ENCODE measurements at places on chromosomes 2 and 18. TPM values are rescaled to one million over a fixed set of nuclear protein-coding genes. Genes with fewer than 3 reads are reported as not detected.

GRCh38 chr2:102483086-102483485, 10.1 kb downstream of the SLC9A4 start:
- DNase-seq = no peak

DNA sequence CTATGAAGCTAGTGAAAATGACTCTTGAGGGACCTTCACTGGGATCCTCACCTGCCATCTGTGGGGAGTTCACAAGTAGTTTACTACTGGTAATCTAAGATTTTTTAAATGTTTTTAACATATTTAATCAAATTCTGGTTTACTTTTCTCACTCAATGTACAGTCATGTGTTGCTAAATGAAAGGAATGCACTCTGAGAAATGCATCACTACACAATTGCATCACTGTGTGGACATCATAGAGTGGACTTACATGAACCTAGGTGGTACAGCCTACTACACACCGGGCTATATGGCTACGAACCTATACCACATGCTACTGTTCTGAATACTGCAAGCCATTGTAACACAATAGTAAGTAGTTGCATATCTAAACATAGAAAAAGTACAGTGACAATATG, 528.0 kb downstream of the BCL11A start:
- DNase-seq = no peak

GRCh38 chr18:70195014-70195614, 10.4 kb downstream of the RTTN start:
- no peak for DNase-seq

DNA sequence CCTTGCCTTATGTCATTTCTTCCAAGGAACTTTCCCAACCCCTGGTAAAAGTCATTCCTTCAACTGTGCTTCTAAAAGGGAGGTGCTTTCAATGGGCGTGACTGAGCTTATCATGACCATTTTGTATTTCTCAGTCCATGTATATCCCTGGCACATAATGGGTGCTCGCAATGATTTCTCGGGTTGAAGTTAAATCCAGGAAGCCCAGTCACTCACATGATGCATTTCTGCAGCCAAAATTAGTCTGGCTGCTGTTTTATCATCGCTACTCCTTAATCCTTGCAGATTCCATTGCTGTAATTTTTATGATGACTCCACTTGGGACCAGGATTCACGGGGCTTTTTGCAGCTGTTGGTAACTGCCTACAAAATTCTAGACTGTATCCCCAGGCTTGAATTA, 25.9 kb upstream of the RFX8 start:
- DNase-seq = no peak

DNA sequence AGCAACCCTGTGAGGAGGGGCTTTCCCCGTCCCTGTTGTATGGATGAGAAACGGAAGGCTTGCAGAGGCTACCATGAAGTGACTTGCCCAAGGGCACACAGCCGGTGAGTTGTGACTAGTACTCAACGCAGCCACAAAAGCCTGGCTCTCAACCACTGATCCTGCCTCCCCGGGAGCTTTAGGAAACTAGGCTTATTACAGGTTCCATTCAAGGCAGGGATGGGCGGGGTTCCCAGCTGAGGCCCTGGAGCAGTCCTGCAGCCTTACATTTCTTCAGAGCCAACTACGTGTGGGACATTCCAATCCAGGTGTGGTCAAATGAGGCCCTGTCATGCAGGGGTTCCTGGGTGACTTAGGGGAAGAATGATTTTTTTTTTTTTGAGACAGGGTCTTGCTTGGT, 59.6 kb downstream of the MEX3C start:
- no peak for DNase-seq

DNA sequence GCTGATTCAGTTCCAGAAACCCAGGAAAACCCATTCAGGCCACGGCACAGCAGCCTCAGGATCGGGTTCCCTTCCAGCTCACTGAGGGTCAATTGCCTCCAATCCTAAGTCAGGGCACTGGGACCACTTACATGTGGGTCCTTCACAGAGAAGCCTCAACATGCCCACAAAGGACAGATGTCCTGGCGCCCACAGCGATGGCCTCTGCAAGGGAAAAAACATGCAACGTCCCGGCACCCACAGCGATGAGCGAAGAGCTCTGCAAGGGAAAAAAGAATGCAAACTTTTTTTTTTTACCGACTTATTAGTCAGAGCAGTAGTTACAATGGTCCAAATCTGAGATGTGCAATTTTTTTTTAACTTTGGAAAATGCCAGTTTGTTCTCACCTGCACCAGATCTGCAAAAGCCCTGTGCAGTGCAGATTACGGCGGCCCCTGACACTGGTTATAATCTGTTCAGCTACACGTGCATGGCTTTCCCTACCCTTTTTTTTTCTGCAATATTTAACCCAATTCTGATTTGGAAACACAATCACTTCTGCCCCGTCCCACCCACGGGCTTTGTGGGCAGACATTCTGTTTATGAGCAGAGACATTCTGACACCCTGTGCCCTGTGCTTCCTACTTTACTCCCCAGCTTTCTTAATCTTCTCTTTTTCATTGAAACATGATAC, 159.3 kb upstream of the SALL3 start:
- no peak for DNase-seq

- DNase-seq = no peak
Observed at GRCh38 chr2:199315299-199316179, 142.2 kb downstream of the SATB2 start.

- DNase-seq = no peak
Observed at GRCh38 chr2:219695145-219695709, 67.8 kb downstream of the SLC4A3 start.

GRCh38 chr2:41768310-41768709, 279.5 kb upstream of the PKDCC start:
- DNase-seq = peak; percentile 53

- DNase-seq = no peak
Observed at GRCh38 chr2:223084873-223085272, 32.9 kb downstream of the KCNE4 start.

CCBE1 gene
- 0.48 TPM for polyA plus RNA-seq

RTTN gene
- polyA plus RNA-seq = 3.8 TPM

COL4A4 gene
- polyA plus RNA-seq = 3.6 TPM

DYNAP gene
- polyA plus RNA-seq = not detected

Measured in right cardiac atrium (tissue), 5 donors.